Fibroblast of skin of right biceps (primary cell): ENCODE measurements at places on chromosomes 16 and 17.

DNA sequence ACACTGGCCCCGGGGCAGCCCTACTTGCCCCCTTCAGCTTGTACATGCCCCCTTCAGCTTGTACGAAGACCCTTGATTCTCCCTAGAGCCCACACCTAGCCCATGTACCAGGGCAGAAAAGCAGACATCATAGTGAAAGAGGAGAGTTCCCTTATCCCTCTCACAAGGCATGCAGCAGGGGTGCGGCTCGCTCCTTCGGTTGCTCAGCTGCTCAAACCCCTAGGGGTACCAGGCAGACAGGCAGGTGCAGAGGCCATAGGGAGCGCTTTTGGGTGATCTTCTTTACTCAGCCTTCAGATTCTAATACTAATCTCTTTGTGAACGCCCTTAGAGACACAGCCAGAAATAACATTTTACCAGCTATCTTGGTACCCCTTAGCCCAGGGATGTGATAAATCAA is 286.3 kb downstream of the NPIPA8 start:
- no peak for DNase-seq

DNA sequence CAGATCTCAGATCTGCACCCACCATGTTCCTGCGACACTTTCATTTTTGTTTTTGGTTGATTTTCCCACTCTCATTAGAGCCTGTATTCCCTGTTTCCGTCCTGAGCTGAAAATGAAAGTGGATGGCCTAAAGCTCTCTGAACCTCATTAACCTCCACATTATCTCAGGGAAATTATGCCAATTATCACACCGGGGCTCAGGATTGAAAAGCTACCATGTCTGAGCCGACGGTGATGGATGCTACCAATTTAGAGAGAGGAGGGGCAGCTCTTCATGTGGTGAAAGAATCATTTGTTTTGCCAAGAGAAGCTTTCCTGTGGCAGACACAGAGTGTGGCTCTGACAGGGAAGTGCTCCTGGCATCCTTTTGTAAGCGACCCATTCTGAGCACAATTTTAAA is 410.4 kb upstream of the CDH11 start:
- DNase-seq: no peak

DNA sequence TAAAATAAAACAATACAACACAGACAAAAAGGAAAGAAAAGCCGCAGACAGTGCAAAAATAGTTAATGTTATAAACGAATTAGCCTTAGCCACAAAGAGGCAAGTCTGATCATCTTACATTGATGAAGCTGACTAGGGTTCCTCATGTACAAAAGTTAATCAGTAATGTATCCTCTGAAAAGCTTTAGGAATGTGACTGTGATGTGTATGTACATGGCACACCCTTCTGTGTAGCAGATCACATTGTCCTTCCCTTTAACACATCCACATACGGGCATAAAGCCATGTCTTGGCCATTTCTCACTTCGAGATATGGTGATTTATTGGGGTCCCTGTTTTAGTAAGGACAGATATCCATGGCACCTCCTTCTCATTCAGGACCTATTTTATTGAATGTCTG is 1327.5 kb upstream of the CDH8 start:
- no peak for DNase-seq

- no peak for DNase-seq
Observed at GRCh38 chr17:13813347-13814240, 211.9 kb upstream of the HS3ST3A1 start.

GRCh38 chr16:20910781-20911321 is 10.3 kb downstream of the LYRM1 start:
- peak; percentile 93 for DNase-seq

- DNase-seq: no peak
Observed at GRCh38 chr16:55713103-55713502, 57.3 kb downstream of the SLC6A2 start.

DNA sequence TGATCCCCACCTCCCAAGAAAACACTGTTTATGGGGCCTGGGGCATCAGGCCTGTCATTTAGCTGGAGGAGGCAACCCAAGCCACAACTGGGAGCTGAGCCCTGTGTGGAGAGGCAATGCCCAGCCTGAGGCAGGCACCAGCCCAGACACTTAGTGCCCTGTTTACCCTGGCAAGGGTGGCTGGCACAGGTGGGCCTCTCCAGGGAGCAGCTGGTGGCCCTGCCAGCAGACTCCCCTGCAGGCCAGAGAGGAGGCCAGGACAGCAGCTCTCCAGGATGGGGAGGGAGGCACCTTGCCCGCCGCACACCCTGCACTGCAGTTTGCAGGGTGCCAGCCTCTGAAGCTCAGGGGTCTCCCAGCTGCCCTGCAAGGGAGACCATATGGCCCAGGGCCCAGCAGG is 9.1 kb upstream of the TMEM92 start:
- no peak for DNase-seq

DNA sequence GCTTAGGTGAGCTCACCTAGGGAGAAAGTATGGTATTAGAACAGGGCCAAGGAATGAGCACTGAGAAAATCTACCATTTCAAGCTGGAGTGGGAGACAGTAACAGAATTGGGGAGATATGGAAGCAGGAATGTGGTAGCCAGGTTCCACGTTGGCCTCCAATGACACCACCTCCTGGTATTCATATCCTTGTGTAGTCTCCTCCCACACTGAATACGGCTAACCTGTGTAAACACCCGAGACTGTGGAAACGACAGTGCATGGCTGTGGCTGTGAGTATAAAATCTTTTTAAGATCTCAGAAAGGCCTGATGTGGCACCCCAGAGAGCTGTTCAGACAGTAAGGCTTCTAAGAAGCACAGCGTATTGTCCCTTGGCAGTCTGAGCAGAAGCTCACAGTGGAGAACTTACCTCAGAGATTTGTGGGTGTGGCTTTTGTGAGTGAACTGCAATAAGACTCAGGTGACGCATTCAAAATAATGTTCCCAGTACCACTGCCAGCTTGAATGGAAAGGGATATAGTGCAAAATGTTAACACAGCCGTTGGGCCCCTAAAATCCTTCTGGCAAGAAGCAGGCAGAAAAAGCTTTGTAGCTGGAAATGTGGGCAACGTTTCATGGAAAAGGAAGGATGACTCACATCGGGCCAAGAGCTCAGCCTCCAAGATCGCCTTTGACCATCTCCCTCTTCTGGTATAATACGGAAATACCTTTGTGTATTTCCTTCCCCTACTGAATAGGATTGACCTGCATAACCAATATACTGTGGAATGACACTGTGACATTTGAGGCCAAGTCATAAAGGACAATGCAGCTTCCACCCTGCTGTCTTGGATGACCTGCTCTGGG is 14.4 kb downstream of the SDR42E1 start:
- DNase-seq: peak; percentile 73

DNA sequence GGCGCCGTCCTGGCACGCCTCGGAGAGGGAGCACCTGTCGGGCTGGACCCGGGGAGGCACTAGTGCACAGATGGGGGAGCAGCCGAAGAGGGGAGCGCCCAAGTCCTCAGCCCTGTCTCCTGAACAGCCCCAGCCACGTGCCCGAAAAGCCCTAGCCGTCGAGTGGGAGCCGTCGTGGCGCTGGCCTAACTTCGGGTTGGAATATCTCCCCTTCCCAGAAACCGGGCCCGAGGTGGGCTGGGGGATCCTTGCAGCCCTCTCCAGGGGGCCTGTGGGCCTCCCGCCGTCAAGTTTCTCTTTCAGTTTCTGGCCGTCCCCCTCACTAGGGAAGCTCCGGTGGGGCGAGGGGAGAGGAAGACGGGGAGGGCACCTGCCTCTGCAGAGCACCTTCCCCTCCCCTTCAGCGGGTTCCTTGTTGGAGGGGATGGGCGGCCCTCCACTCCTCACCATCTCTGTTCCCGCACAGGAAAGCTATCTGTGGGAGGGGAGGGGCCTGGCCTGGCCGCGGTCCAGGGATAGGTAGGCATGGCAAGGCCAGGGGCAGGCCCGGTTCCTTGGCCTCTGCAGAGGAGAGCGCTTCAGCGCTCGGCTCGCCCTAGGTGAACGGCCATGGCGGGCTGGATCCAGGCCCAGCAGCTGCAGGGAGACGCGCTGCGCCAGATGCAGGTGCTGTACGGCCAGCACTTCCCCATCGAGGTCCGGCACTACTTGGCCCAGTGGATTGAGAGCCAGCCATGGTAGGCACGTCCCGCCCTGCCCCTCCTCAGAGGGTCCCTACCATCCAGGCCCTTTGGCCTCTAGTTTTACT is 709 bp downstream of the STAT5A start:
- no peak for DNase-seq

DNA sequence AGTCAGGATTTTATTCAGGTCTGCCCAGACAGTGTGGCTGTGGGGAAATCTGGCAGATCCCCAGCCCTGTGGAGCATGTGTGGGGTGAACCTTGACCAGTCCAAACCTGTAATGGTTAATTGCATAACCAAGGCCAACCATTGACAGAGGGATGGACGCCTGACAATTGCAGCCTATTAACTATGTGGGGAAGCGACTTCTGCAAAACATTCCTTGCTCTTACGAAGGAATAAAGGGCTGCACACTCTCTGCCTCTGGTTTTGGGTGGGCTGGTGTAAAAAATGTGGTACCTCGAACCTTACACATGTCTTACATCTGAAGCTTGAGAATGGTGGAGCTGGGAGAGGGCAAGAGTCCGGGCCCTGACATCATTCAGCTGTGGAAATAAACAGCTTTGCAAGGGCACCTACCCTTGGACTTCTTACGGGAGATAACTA is 35.8 kb downstream of the MAF start:
- DNase-seq: no peak

- peak; percentile 75 for DNase-seq
Observed at GRCh38 chr17:34312080-34312479, 7.2 kb upstream of the CCL8 start.

DNA sequence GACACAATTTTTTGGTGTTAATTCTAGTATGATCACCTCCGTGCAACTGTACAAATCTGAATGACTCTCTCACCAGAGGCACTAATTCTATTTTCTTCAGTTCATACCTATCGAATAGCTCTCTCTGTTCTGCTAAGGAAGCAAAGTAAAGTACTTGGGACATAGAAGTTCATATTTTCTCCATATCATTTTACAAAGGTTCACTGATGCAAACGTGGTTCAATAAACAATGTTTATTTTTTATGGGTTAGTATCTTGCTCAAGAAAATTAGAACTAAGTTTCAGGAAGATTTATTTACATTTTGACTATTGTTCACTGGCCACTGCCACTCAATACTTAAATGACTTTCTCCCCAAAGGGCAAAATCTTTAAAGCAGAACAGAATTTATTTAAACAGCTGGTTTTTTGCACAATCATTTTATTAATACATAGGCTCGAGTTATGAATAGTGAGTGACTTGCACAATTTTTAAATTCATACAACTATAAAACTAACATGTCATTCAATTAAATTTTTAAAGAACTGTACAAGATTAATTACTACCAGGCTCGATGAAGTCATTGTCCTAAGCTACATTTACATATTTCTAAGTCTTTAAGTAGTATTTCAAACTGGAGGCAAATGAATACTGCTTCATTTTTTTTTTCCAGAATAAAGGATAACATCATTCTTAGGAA is 255.8 kb downstream of the C16orf95 start:
- no peak for DNase-seq

DNA sequence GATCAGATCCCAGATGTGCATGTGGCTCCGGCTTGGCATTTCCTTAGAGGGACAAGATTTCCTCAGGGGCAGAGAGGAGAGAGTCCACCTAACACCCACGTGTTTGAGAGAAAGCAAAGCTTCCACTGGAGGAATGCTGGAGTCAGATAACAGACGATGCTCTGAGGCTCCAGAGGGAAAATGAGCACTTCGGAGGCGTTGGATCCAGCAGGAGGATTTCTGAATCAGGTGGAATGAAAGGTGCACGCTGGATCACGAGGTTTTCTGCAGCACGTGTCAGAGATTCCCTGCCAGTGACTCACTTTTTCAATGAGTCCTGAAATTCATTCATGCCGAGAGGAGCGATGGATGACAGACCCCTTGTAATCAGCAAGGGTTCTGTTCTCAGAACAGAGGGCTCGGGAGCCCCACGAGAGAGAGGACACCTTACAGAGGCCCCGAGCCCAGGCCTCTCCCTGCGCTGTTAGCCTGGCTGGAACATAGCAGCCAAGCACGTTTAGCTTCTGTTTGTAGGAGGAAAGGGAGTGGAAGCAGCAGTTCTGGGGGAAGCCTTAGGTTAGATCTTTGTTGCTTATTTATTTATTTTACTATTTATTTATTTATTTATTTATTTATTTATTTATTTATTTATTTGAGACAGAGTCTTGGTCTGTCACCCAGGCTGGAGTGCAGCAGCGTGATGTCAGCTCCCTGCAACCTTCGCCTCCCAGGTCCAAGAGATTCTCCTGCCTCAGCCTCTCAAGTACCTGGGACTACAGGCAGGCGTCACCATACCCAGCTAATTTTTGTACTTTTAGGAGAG is 49.3 kb upstream of the JPH3 start:
- peak; percentile 26 for DNase-seq

- no peak for DNase-seq
Observed at GRCh38 chr17:34616148-34616547, 36.8 kb downstream of the TMEM132E start.

- no peak for DNase-seq
Observed at GRCh38 chr17:12313786-12314185, 293.1 kb downstream of the MAP2K4 start.

- no peak for DNase-seq
Observed at GRCh38 chr17:33895491-33895890, 359.6 kb upstream of the CCL2 start.

DNA sequence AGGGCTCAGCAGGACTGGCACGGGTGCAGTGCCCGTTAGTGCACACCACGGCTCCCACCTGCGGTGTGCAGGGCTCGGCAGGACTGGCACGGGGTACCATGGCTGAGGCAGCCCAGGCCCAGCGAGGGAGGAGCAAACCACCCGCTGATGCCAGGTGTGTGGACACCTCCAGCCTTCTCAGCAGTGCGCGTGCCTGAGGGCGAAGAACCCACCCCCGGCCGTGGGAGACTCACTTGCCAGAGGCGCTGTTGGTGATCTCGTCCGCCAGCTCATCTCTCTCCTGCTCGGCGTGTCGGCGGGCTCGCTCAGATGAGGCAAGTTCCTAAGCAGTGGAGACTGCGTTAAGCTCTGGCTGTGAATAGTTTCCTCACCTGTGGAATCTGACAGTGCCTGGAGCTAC is 45.4 kb downstream of the NDEL1 start:
- DNase-seq: no peak

- DNase-seq: peak; percentile 16
Observed at GRCh38 chr17:69716556-69716955, 302.1 kb downstream of the MAP2K6 start.

- DNase-seq: no peak
Observed at GRCh38 chr16:66137853-66138252, 228.6 kb upstream of the CDH5 start.

DNA sequence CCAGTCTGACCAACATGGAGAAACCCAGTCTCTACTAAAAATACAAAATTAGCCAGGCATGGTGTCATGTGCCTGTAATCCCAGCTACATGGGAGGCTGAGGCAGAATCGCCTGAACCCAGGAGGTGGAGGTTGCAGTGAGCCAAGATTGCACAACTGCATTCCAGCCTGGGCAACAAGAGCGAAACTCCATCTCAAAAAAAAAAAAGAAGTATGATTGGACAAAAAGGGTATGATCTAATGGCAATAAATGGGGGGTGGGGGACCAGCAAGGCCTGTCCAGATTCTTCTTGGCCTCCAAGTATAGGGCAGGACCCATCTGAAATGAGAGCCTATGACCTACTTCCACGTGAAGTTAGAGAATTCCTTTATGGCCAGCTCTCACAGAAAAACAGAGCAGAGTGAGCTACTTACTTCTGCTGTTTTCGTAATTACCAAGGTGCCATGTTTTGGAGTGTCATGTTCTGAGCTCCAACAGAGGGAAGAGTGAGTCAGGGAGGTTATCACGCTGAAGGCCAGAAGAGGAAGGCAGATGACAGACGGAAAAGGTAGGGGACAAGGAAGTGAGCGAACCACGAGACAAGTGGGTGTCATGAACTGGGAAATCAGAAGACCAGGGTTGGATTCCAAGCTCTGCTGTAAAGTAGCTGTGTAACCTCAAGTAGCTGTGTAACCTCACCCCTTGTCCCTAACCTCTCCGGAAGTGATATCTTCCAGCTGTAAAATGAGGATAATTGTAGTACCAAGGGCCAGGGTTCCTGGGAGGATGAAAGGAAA is 3.6 kb upstream of the ZMYND15 start:
- DNase-seq: no peak
